Activated B cell treated with CpG ODN at 0.5 μM for 24 hours (primary cell): ENCODE measurements at places on chromosomes 5 and 9.

DNA sequence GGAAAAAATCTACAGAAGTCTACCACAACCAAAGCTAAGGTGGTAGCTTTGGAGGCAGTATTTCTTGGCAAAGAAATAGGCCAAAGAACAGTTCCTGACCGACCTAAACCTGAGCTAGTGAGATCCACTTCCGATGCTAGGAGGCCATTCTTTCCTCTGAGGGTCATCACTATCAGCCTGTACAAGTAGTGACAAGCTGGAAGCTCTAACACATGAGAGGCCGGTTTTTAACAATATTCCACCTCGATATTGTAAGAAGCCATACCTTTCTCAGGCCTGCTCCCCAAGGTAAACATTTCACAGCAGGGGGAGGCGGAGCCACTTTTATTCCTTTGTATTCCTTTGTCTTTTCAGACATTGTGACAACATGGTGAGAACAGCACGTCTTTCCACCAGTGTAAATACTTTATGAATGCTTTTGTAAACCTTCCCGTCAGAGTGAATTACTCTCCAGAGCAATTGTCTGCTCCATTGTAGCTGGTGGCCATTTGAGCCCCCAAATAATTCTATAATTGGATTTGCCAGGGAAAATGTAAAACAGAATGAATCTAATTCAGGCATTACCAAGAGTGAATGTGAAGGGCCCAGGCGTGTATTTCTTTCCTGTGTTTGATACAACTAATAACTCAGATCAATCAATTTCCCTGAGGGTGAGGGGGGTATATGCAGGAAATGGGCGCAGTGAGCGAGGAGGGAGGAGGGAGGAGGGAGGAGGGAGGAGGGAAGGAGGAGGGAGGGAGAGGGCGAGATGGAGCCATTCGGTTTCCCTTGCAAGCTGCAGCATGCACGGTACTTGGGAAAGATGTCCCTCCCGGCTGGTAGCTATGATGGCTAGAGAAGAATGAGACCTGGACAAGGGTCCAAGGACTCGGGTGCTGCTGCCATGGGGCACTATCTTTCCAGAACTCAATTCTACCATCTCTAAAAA lies 166.6 kb downstream of the CDK5RAP2 start:
- no peak for DNase-seq
- peaks cover 82% of the 10 kb centered on the region for H3K36me3 ChIP-seq
- no peak overlapping the region for H3K27ac ChIP-seq
- H3K4me3 ChIP-seq, result no peak overlapping the region
- H3K4me1 ChIP-seq, result no peaks in the 10 kb centered on the region

DNA sequence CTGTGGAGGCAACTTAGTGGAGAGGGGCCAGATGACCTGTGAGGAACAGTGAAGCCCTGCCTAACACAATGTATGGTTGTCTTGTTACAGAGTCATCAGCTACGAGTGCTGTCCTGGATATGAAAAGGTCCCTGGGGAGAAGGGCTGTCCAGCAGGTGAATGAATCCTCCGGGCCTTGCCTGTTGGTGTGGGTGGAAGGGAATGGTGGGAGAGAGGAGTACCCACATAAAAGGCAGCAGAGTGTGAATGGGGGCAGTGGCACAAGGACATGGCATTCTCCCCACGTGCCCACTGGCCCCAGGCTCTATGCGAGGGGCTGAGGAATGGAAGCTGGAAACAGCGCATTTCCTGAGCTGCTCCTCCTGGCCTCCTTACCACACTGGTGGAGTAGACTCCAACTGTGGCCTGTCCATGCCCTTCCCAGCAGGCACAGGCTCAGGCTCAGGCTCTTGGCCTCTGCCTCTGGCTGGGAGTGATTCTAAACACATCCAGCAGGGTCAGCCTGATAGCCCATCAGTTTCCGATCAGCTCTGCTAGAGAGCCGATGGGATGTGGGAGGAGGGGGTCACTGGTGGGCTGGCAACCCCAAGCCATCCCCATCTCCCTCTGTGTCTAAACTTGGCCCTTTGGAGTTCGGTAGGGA lies 15.3 kb downstream of the TGFBI start:
- no peaks in the 10 kb centered on the region for H3K36me3 ChIP-seq
- H3K4me1 ChIP-seq, result no peaks in the 10 kb centered on the region
- H3K27me3 ChIP-seq, result peaks cover 8% of the 10 kb centered on the region
- DNase-seq, result no peak

DNA sequence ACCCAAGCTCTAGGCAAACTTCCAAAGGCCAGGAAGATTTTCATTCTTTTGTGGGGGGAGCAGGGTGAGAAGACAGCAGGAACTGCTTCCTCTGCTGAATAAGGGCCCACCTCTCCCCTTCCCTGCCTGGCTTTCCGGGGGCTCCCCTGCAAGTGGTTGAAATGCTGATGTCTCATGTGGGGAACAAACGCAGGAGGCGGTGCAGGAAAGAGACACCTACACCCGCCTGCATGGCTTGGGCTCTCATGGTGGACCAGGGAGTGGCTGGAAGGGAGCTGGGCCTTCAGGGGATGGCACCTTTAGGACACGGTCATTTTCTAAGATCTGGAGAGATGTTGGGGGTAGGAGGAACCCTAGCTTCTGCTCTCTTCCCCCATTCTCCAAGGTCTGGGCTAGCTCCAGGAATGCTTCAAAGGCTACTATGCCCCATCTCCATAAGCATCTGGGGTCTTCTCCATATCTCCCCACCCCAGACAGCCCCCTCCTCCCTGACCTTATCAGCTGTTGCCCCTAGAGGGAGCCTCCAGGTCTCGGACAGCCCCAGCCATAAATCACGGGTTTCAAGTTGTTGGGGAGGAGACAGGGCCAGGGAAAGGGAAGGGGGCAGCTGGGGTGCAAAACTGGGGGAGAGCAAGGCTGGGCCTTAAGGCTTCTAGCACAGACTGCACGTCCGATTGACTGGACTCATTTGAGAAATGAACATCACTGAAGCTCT lies 76.6 kb downstream of the PSD2 start:
- no peak overlapping the region for H3K27ac ChIP-seq
- H3K27me3 ChIP-seq, result peaks cover 47% of the 10 kb centered on the region
- no peaks in the 10 kb centered on the region for H3K36me3 ChIP-seq
- H3K4me1 ChIP-seq, result no peaks in the 10 kb centered on the region
- no peak for DNase-seq

GRCh38 chr9:126615245-126615790 lies 1.6 kb downstream of the LMX1B start:
- peaks cover 37% of the 10 kb centered on the region for H3K4me1 ChIP-seq
- H3K27me3 ChIP-seq, result peaks cover 57% of the 10 kb centered on the region
- H3K27ac ChIP-seq, result no peak overlapping the region
- no peak for DNase-seq
- H3K36me3 ChIP-seq, result no peaks in the 10 kb centered on the region

- DNase-seq, result no peak
- H3K4me1 ChIP-seq, result no peaks in the 10 kb centered on the region
- no peak overlapping the region for H3K27ac ChIP-seq
- no peaks in the 10 kb centered on the region for H3K36me3 ChIP-seq
- H3K27me3 ChIP-seq, result peaks cover 14% of the 10 kb centered on the region
These were observed 25.5 kb downstream of the NDUFA8 start for GRCh38 chr9:122133984-122134535.

- no peak overlapping the region for H3K27ac ChIP-seq
- no peak overlapping the region for H3K4me3 ChIP-seq
- no peaks in the 10 kb centered on the region for H3K36me3 ChIP-seq
- H3K4me1 ChIP-seq, result no peaks in the 10 kb centered on the region
- no peak for DNase-seq
These were observed 116.5 kb downstream of the BRINP1 start for GRCh38 chr9:119252671-119253299.

DNA sequence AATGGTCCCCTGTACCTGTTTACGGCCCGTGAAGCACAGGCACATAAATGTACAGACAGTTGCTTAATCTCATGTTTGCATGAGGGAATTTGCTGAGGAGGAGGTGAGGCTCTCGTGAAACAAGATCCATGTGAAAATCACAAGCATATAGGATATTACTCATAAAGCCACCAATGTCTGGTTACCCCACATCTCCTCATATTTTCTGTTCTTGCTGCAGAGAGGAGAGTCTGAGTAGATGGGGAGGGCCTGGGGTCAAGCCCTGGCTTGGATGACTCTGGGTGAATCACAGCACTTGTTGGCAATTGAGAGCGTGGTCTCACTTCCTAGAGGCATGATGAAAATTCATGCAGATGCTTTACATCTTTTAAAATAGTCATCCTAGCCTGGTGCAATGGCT lies 975 bp downstream of the AGXT2 start:
- H3K27ac ChIP-seq, result no peak overlapping the region
- no peak for DNase-seq
- no peak overlapping the region for H3K4me3 ChIP-seq
- H3K36me3 ChIP-seq, result no peaks in the 10 kb centered on the region

DNA sequence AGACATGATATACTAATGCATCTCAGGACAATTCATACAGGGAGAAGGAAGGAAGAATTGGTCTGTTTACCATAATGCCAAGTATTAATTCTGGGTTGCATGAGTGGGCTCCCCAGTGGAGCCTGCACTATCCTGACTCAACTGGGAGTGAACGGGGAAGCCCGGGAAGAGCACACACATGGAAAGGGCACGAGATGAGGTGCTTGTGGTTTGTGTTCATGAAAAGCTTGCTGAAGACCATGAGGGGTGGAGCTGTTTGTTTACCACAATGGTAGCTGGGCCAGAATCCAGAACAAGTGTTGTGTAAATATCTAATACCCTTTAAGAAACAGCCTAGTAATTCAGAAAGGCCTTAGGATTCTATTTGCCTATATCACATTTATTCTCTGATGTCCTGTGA lies 44.6 kb downstream of the POC5 start:
- H3K4me3 ChIP-seq, result no peak overlapping the region
- no peak for DNase-seq
- H3K4me1 ChIP-seq, result peaks cover 16% of the 10 kb centered on the region
- peaks cover 40% of the 10 kb centered on the region for H3K36me3 ChIP-seq
- no peaks in the 10 kb centered on the region for H3K27me3 ChIP-seq

DNA sequence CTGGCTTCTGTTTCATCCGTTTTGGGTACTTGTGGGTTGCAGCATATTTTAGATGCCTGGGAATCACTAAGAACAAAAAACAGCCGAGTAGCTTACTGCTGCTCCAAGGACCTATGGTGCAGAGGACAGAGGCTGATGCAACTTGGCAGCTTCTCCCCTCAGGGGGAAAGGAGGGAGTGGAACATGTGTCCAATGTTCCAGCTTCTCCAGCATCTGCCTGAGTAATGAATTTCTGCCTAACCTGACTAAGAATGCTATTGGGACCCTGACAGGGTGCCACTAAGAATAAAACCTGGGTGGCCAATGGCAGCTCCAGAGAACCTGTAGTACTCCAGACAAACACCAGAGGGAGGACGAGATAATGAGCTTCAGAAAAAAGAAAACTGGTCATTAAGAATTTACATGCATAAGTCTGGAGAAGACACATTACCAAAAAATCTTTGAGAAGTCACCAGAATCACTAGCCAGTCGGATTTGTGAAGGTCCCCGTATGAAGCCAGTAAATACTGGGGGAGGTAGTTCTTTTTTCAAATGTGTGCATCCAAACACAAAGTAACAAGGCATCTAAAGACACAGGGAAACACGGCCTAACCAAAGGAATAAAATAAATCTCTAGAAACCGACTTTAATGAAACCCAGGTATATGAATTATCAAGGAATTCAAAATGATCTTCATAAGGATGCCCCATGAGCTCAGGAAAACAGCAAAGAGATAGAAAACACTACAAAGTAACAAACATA lies 293.5 kb downstream of the HINT1 start:
- peaks cover under 1% of the 10 kb centered on the region for H3K27me3 ChIP-seq
- no peak for DNase-seq
- H3K36me3 ChIP-seq, result no peaks in the 10 kb centered on the region
- H3K27ac ChIP-seq, result no peak overlapping the region
- no peak overlapping the region for H3K4me3 ChIP-seq

GRCh38 chr5:67031692-67032091 lies 164.9 kb downstream of the CD180 start:
- H3K4me3 ChIP-seq, result no peak overlapping the region
- H3K27ac ChIP-seq, result no peak overlapping the region
- peaks cover 9% of the 10 kb centered on the region for H3K4me1 ChIP-seq
- DNase-seq, result no peak
- H3K36me3 ChIP-seq, result no peaks in the 10 kb centered on the region
- no peaks in the 10 kb centered on the region for H3K27me3 ChIP-seq

GRCh38 chr5:82106207-82106606 lies 134.4 kb downstream of the ATG10 start:
- DNase-seq, result no peak
- H3K27me3 ChIP-seq, result no peaks in the 10 kb centered on the region
- H3K27ac ChIP-seq, result no peak overlapping the region
- peaks cover 2% of the 10 kb centered on the region for H3K4me1 ChIP-seq

DNA sequence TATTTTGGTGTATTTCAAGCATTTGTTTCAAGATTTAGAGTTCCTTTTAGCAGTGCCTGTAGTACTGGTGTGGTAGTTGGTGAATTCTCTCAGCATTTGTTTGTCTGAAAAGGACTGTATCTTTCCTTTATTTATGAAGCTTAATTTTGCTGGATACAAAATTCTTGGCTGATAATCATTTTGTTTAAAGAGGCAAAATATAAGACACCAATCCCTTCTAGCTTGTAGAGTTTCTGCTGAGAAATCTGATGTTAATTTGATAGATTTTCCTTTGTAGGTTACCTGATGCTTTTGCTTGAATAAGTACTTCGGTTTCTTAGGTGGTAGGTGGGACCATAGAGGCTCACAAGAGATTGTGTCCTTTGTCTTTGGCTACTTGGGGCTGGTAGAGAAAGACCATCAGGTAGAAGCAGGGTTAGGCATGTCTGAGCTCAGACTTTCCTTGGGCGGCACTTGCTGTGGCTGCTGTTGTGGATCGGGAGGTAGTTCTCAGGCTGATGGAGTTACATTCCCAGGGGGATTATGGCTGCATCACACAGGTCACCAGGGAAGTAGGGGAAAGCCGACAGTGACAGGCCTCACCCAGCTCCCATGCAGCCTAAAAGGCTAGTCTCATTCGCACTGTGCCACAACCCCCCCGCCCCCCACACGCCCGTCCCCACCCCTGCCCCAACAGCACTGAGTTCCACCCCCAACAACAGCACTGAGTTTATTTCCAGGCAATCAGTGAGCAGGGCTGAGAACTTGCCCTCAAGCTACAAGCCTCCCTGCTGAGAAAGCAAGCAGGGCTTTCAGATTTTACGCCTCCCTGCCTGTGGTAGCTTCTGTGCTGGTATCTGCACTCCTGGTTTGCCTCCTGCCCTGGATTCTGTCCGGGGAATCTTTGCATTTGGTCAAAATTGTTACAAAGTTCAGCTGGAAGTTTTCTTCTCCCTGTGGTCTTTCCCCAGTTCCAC lies 127.1 kb upstream of the GLRA1 start:
- peaks cover 2% of the 10 kb centered on the region for H3K36me3 ChIP-seq
- H3K27ac ChIP-seq, result no peak overlapping the region
- no peak overlapping the region for H3K4me3 ChIP-seq
- DNase-seq, result no peak

- no peak overlapping the region for H3K27ac ChIP-seq
- H3K4me1 ChIP-seq, result no peaks in the 10 kb centered on the region
- H3K27me3 ChIP-seq, result no peaks in the 10 kb centered on the region
- no peak overlapping the region for H3K4me3 ChIP-seq
- H3K36me3 ChIP-seq, result peaks cover 2% of the 10 kb centered on the region
These were observed 50.8 kb downstream of the CRB2 start for GRCh38 chr9:123406691-123407216.
